ENCODE measurements at places on chromosomes 12 and 14. TPM values are rescaled to one million over a fixed set of nuclear protein-coding genes. Genes with fewer than 3 reads are reported as not detected.

Gene ARF3
- 76.2 TPM for total RNA-seq

Gene MTA1
- 44.2 TPM for total RNA-seq

Gene NFE2
- 0.38 TPM for total RNA-seq

Gene PROX2
- not detected for total RNA-seq

Gene PXMP2
- 31.9 TPM for total RNA-seq

Gene OR10P1
- not detected for total RNA-seq

Gene LRFN5
- total RNA-seq: 0.19 TPM

Gene TNFAIP2
- 154 TPM for total RNA-seq

Gene GYS2
- total RNA-seq: 3.7 TPM

Gene TESPA1
- total RNA-seq: 0.31 TPM

Measured in esophagus squamous epithelium (tissue), 5 donors.